ENCODE measurements at places on chromosomes 2 and 18.

GRCh38 chr2:191650896-191651773 lies 26.8 kb upstream of the NABP1 start:
- no peak for DNase-seq

GRCh38 chr2:169853041-169853668 lies 25.9 kb downstream of the UBR3 start:
- DNase-seq, result peak; percentile 41

DNA sequence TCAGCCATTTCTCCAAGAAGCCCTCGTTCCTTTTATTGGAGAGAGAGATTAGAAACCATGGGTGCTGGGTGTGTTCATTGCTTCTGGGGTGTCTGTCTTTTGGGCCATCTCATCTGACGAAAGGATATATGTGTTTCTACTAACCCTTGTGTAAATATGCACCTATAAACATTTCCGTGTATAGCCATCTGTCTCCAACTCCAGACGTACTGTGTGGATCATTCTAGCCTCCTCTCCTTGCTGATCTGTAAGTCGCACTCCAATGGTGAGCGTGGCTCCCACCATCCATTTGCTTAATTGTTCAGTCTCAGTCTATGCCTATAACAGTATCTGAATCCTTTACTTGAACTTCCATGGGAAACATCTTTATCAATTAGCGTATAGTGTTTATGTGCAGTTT lies 1.8 kb downstream of the RBFA start:
- no peak for DNase-seq

- no peak for DNase-seq
Measured at GRCh38 chr18:38358805-38359657, 793.4 kb upstream of the CELF4 start.

DNA sequence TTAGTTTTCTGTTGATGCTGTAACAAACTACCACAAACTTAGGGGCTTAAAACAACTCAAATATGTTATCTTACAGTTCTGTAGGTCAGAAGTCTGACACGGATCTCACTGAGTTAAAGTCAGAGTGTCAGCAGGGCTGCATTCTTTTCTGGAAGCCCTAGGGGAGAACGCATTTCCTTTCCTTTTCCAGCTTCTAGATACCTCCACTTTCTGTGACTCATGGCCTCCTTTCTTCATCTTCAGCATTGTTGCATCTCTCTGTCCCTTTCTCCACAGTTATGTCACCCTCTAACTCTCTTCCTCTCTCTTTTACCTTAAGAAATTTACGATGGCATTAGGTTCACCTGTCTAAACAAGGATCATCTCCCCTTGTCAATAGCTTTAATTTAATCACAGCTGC lies 13.3 kb upstream of the PPP4R1 start:
- DNase-seq, result no peak

GRCh38 chr2:165079432-165079831 lies 124.1 kb upstream of the SLC38A11 start:
- DNase-seq, result no peak

DNA sequence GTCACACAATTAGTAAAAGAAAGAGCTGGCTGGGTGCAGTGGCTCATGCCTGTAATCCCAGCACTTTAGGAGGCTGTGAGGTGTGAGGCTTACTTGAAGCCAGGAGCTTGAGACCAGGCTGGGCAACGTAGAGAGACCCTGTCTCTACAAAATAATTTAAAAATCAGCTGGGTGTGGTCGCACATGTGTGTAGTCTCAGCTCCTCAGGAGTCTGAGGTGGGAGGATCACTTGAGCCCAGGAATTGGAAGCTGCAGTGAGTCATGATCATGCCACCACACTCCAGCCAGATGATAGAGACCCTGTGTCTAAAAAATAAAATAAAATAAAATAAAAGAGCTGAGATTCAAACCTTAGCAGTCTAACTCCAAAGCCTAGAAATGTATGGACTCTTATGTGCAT lies 39.0 kb upstream of the NEDD4L start:
- no peak for DNase-seq

- peak; percentile 91 for DNase-seq
Measured at GRCh38 chr2:65430603-65431420, 1.6 kb downstream of the SPRED2 start.

DNA sequence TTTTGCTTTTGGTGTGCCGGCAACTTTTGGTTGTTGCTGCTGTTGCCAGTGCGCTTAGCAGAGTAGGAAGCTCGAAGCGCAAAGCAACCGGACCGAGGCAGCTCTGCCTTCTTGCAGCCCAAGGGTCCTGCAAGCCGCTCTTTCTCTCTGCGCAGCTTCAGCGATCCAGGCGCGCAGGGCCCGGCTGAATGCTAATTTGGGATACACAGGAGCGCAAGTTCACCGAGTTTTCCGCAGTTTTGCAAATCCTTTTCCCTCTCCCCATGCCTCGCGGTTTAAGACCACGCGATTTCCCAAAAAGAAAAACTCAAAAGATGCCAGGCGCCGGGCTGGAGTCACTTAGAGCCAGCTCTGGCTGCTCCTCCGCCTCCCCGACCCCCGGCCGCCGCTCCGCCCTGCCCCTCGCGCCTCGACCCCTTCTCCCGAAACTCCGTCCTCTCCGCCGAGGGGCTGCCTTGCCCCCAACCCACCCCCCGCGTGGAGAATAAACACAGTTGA lies 13.5 kb upstream of the SIX3 start:
- no peak for DNase-seq

DNA sequence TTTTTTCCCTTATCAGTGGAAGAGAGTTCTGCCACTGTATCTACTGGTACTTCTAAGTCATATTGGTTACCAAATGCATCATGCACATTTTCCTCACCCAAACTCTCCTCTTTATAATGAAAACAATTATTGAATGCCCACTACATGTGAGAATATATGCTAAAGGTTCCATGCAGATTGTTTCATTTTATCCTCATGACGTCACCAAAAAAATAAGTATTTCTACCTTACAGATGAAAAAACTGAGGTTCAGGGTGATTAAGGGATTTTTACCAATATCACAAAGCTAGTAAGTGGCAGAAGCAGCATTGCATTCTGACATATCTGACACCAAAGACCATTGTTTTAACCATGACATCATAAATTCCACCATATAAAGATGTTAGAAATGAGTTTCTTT lies 51.9 kb upstream of the ZEB2 start:
- DNase-seq, result no peak

DNA sequence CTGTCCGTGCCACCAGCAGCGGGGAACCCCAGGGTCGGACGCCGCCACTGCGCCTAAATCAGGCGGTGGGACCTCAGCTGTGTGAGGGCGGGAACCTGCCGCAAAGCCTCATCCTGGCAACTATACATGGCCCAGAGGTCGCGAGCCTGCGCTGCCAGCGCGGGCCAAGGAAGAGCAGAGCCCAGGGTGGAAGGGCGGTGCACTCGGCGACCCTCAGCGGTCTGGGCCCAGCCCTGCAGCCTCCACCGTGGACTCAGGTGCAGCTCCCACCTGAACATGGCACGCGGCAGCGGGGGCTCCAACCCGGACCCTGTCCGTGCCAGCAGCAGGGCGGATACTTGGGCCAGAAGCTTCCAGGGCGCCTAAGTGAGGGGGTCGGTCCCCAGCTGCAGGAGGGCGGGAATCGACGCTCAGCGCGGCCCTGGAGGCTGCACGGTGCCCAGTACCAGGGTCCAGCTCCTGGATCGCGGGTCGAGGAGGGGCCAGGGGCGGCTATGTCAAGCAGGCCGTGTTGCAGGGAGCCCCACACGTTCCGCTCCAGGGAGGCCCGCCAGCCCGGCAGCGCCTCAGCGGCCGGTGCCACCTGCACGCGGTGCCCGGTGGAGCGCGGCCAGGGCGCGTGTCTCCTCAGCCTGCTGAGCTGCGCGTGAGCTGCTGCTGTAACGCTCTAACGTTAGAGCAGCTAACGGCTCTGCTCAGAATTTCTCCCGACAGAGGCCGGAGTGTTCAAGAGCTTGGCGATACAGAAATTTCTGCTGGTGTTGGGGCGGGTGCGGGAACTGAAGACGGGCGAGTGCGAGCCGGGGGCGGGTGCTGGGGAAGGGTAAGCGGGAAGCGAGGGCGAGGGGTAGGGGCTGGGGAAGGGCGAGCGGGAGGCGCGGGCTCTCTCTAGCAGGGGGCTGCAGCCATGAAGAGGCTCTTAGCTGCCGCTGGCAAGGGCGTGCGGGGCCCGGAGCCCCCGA lies at the start of gene ANKRD30B:
Gene ANKRD30B (plus strand): TSS at position 660 of the 962 bp plus-strand sequence. CDS start 248 bp downstream, at position 908.
- no peak for DNase-seq

DNA sequence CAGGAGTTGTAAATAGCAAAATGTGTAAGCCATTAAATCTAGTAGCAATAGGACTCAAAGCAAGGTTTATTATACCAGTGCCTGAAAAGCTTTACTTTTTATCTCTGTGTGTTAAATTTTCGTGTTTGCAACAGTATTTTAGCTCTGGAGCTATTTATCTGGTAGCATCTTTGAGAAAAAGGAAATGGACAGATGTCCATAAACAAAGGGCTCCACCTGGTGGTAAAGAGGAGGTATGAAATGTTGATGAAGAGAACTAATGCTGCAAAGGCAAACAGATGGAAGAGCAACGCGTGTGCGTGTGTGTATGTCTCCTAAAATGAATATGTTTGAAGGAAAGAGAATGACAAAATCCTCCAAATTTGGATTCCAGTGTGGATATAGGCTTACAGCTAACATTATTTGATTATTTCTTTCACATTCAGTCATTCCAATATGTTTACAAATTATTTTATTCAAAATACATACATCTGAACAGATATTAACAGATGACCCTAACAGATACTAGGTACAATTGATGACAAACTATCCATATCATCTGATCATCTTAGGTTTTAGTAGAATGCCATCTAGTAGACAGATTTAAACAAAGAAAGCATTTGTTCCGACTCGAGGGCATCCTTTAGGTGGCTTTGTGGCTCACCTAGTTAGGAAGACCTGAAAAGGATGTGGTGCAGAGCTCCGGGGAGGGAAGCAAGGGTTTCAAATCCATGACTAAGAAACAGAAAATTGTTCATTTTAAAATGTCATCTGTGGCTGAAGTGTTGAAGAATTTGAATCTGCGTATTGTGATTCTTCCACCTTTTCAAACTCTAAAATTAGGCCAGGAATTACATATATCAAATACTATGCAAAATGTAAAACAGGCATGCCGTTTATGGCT lies 383.3 kb downstream of the MTX2 start:
- peak; percentile 56 for DNase-seq

DNA sequence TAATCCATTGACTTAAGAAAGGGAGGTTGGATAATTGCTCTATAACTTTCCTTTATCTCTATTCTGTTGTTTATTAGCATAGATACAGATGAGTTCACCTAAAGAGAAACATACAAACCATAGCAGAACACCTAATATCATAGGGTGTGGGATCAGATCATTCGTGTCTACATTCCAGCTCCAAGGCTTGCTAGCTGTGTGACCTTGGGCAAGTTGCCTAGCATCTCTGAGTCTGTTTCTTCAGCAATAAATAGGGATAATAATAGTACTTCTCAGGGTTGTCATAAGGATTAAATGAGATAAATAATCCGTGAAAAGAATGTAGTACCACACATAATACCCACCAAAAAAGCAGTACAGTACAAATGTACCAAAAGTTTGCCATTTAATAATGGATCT lies 126.2 kb downstream of the PLB1 start:
- no peak for DNase-seq

- no peak for DNase-seq
Measured at GRCh38 chr18:4283746-4284291, 171.3 kb downstream of the DLGAP1 start.

DNA sequence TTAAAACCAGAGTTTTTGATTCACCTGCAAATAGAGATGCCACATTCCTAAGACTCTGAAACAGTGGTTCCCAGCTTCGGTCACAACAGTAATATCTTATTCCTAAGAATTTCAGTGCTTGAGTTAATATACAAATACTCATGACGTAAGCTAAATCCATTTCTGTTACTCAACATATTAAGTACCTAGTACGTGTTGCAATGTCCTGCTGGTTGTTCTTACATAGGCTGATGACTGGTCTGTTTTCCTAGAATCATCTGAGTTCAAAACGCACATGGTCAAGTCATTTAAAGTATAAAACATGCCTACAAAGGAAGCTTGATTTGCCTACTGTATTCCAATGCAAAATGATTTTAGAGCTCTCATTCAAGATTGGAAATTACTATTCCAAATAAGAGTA lies 7.2 kb downstream of the NCL start:
- no peak for DNase-seq

DNA sequence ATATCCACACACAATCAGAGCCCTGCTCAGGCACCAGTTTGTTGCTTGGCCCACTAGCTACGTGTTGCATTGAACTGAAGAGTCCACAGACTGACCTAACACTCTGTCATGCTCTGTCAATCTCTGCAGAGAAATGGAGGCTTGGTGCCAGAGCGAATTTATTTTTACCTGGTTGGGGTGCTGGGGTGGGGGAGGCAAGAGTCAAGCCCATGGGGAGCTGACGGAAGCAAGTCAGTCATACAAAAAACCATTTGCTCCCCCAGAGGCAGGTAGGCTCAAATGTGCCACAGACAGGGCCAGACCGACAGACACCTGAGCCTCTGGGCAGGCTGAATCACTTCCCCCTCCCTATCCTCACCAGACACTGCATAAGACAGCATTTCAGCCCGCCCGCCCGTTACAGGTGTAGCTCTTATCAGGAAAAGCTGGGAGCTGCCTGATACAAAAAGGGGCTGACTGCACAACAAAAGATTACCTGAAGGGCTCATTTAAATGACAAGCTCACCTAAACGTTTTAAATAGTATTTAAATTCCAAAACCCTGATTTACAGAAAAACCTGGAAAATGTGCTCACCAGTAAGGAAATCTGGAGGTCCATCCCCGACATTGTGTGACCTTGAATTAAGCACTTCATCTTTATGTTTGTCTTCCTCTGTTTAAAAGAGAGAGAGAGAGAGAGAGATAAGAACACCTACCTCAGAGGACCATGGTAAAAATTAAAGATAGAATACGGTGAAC lies 2.1 kb upstream of the PCBP1 start:
- DNase-seq, result no peak

DNA sequence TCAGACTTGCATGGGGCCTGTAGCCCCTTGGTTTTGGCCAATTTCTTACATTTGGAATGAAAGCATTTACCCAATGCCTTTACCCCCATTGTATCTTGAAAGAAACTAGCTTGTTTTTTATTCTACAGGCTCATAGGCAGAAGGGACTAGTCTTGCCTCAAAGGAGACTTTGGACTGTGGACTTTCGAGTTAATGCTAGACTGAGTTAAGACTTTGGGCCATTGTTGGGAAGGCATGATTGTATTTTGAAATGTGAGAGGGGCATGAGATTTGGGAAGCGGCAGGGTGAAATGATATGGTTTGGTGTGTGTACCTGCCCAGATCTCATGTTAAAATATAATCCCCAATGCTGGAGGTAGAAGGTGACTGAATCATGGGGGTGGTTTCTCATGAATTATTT lies 13.4 kb upstream of the WDR75 start:
- no peak for DNase-seq

Data from KBM-7 (cell line).